ENCODE measurements at places on chromosomes 7 and 10.

DNA sequence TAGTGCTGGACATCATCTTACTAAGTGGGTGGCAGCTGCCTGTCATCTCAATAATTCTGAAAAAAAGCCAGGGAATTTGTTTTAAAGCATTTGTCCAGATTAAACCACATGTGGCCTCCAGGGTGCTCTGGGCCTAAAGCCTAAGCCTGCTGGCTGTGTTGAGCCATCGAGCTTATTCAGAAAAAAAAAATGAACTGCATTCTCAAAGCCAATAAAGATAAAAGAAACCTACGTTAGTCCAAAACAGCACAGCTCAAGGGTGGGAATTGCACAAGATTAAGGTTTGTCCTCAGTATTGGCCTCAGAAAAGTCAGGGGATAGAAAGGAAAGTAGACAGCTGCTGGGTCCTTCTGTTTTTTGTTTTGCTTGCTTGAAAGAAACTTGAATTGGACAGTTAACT lies 22.6 kb upstream of the PRTFDC1 start:
- H3K4me1 ChIP-seq = peaks cover 3% of the 10 kb centered on the region
- peak overlapping the region; percentile 31 for H3K27ac ChIP-seq
- no peaks in the 10 kb centered on the region for H3K36me3 ChIP-seq
- no peak for DNase-seq
- H3K27me3 ChIP-seq = no peaks in the 10 kb centered on the region

GRCh38 chr10:44986179-44986578 lies 7.6 kb upstream of the DEPP1 start:
- peak overlapping the region; percentile 74 for H3K27ac ChIP-seq
- H3K4me3 ChIP-seq = peak overlapping the region; percentile 32
- DNase-seq = no peak
- no peaks in the 10 kb centered on the region for H3K27me3 ChIP-seq

- H3K4me3 ChIP-seq = no peak overlapping the region
- H3K27ac ChIP-seq = no peak overlapping the region
- H3K4me1 ChIP-seq = no peaks in the 10 kb centered on the region
- no peak for DNase-seq
- no peaks in the 10 kb centered on the region for H3K27me3 ChIP-seq
- H3K36me3 ChIP-seq = no peaks in the 10 kb centered on the region
Observed at GRCh38 chr10:6755781-6756460, 175.8 kb upstream of the PRKCQ start.

DNA sequence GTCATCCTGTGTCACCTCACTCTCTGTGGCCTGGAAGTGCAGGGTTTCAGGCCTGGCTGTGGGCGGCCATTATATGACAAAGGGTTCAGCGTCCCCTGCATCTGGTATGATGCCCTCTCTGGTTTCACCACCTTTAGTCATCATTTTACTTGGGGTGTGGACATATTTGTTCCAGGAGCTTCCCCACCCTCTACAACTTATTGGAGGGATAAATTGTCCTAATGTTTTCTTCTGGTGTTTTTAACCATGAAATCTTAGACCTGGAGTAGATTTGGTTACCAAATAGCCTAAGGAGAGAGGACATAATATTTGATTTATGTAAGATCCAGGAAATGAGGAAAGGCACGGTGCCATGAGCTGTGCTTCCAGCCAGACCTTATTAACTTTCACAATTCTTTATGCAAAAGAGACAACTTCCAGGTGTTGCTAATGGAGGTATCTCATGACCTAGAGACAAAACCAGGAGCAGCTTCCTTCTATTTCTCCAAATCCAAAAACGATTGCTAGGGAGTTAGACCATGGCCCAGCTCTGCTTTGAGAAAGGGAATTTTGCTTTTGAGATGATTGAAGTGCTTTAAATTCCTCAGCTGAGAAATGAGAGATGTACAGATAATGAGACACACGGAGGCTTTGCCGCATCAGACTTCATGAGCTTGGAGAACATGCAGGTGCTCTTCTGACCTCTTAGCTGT lies 20.9 kb downstream of the WBP1L start:
- no peak overlapping the region for H3K4me3 ChIP-seq
- H3K27me3 ChIP-seq = no peaks in the 10 kb centered on the region
- no peak overlapping the region for H3K27ac ChIP-seq
- DNase-seq = no peak
- peaks cover 27% of the 10 kb centered on the region for H3K4me1 ChIP-seq

Data from ascending aorta (tissue), 2 donors.